ENCODE measurements at places on chromosomes 6 and 20.

DNA sequence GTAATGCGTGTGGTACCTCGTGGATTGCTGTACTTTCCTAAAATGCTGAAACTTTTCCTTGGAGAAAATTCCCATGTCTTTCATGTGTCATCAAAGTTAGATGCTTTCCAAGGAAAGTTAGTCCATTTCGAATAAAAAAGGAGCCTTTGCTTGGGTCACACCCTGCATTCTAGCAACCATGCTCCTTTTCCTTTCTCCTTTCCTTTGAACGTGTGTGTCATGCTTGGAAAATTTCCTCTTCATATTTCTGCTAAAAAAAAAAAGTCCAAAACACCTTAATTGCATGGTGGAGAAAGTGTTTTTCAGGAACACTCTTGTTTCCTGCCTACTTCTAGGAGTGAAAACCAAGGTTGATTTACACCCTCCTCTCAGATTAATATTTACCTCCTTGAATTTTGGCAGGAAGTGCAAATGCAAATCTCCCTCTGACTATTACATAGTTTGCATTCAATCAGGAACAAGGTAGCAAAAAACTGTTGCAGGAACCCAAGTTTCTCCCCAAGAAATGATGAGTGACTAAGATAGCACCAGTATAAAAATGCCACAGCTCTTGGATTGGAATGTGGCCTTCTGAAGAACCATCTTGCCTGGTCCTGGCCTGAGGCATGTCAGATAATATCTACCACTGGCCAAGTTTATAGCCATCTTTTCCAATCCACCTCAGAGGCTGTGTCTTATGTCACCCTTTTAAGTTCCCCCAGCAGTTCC, 590.6 kb downstream of the QKI start:
- DNase-seq = no peak

- no peak for DNase-seq
These were observed 16.2 kb downstream of the FOXC1 start for GRCh38 chr6:1625794-1626435.

DNA sequence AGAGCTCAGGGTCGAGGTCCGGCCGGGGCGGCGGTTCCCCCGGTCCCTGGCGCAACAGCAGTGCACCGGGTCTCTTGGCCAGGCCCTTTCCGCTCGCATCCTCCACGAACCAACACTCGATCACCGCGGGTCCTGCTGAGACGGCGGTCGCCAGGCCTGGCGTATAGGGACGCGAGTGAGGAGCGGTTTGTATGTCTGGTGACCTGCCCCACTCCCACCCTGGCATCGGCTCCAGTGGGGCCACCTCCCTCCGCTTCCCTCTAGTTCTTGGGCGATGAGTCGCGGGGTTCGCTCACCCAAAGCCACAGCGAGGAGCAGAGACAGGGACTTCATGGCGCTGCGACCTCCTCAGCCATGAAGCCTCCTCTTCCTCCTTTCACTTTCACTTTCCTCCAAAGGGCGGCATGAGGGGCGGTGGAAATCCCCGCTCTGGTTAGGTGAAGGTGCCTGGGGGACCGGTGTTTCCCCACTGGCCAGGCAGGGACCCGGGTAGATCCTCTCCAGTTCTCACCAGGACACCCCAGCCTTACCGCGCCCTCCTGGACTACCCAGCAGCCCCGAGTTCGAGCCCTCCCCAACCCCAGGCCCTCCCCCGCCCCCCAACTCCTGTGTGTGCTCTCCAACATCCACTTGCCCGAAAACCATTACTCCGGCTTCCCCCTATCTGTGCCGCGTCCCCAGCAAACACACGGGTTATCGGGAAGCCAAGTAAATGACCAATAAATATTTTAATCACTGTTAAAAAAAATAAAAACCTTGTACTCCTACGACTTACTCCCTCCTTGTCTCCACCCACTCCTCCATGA, at the start of gene TAPBP:
Gene TAPBP, minus strand, starts transcription at position 370 of the 806 bp plus-strand sequence. Its CDS starts 37 bp downstream, at position 333.
- DNase-seq = peak; percentile 57

DNA sequence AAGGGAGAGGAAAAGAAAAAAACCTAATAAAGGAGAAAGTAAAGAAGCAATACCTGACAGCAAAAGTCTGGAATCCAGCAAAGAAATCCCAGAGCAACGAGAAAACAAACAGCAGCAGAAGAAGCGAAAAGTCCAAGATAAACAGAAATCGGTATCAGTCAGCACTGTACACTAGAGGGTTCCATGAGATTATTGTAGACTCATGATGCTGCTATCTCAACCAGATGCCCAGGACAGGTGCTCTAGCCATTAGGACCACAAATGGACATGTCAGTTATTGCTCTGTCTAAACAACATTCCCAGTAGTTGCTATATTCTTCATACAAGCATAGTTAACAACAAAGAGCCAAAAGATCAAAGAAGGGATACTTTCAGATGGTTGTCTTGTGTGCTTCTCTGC, 70.8 kb upstream of the RNF146 start:
- DNase-seq = no peak

DNA sequence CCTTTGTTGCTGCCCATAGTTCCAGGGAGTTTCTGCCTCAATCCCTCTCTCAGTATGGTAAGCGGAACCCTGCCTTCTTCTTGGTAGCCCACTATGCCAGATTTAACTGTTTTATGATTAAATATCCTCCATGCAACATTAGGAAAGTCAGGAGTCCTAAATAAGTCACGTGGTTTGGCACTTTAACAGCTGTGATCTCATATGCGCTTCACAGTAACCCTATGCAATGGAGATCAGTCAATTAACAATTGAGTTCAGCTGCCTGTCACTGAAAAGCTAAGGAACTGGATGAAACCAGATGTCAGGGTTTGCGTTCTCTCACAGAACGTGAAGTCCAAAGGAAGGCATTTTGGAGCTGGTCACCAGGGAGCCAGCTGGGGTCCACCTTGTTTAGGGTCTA, 81.6 kb downstream of the PSMB1 start:
- DNase-seq = no peak

DNA sequence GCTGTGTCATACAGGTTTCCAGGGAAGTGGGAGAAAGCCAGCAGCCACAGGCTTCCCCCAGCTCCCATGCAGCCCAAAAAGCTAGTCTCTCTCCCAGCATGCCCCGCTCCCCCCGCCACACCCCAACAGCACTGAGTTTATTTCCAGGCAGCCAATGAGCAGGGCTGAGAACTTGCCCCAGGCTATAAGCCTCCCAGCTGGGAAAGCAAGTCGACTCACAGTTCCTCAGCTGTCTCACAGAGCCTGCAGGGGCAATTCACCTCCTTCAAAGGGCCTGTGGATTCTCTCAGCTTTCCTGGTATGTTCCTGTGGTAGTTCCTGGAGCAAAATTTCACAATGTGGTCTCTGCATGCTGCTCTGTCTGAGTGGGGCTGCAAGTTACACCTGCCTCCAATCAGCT, 34.2 kb downstream of the PAX1 start:
- no peak for DNase-seq

DNA sequence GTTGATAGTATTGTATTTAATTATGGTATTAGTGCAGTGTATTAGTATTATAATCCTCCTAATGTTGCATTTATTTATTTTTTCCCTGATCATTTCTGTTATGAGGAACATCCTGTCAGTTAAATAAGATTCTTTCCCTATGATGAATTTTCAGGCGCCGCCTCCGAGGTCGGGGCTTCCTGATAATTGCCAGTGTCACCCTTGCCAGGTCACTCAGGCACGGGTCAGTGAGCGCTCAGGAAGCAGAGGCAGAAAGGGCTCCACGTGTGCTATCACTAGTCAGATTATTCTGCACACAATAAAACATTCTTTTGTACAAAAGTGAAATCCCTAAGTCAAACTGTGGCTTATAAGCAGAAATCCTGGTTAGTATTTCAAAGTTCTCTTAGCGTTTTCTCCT, 64.8 kb downstream of the TSHZ2 start:
- DNase-seq = no peak

DNA sequence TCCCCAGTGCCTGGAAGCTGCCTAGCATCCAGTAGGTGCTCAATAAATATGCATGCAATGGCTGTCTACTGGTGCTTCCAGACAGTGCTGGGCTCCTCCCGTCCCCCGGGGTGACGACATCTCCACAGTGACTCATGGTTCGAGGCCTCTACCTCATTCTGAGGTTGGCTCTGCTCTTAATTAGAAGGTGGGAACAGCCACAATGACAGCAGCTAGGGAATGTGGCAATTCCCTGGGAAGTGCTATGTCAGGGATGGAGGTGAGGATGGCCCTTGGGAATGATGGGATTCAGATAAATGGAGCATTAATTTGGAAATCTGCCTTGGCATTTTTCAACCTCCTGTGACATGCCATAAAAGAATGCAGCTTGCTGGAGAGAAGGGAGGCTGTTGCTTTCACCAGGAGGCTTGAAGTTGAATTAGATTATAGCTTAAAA, 43.5 kb upstream of the NFATC2 start:
- no peak for DNase-seq

DNA sequence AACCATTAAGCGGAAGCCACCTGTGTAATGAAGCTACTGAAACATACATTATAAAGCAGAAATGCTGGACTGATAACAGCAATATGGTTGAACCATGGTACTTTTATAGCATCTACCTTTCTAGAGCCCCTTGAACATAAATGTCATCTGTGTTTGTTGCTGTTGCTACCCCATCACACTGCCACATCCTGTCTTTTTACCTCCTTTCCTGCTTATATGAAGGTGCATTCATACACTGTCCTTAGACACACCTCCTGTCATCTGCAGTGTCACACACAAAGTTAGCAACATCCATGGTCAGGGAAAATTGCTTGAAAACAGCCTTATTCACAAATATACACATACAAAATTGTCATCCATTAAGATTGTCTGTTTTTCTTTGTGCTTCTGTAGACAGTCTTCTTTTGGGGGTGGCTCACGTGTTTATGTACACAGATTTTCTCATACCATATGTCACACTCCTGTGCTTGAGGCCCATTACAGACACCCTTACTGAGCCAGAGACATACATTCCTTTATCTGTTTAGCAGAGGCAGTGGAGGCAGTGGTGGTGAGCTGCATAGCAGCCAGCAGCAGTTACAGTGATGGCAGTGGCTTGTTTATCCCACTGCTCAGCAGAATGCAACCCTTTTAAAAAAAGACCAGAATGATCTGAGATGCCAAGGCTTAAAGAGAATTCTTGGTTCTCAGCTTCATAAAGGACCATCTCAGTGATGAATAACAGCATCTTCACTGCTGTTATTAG, 25.9 kb downstream of the C6orf62 start:
- DNase-seq = no peak

DNA sequence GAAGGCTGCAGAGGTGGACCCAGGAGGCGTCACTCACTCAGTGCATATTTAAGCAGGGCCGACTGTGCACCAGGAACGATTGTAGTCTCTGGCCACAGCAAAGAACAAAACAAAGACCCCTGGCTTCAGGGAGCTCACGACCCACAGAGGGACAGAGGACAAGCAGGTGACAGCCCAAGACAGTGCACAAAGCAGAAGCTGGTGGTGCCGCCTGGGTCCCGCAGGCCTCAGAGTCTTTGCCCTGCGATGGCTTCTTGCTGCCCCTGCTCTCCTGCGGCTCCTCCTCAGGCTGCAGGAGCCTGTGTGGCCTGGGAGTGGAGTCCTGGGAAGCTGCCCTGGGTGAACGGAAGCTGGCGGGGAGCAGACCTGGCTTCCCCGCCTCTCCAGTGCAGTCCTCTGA, 300.0 kb downstream of the PREX1 start:
- DNase-seq = no peak

GRCh38 chr6:68642977-68643376, 7.9 kb downstream of the ADGRB3 start:
- no peak for DNase-seq

- DNase-seq = peak; percentile 58
These were observed 57.9 kb upstream of the MAP7 start for GRCh38 chr6:136607932-136608772.

DNA sequence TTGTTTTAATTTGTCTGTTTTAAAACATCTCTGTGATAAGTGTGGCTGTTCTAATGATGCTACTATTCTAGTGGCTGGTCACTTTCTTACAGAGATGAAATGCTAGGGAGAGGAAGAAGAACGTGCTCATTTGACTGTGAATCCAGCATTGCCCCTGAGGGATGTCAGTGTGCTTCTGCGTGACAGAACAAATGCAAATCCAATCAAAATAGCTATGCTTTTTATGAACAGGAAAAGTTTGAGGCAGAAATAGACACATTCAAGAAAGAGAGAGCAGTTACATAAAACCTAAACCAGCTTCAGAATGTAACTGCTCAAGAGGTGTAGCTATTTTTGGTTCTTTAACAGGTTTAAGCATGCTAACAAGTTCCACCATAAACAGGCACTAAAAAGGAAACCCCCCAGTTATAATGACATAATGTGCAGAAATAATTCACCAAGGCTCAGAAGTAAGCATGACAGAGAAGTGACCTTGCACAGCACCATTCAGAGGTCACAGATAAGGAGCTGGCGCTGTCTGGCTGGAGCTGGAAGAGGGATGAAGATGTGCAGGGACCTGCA, 385.3 kb downstream of the EPM2A start:
- DNase-seq = no peak

DNA sequence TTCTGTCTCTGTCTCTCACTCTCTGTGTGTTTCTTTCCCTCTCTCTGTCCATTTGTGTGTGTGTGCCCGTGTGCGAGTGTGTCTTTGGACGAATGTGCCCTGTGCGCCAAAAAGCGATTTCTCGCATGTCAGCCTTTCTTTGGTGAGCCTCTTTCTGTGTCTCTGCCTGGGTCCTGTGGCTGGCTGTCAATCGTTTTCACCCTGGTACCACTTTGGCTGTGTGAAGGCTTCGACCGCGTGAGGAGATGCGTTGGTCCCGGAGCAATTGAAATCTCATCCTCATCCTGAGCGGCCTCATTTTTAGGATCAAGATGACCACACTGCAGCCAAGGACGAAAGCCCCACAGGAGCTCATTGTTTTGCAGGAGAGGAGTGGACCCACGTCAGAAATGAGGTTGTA, 288.9 kb upstream of the ZNF337 start:
- no peak for DNase-seq

- no peak for DNase-seq
These were observed 438.9 kb downstream of the GRIK2 start for GRCh38 chr6:101832371-101832770.

GRCh38 chr6:126267626-126268025, 72.3 kb upstream of the CENPW start:
- no peak for DNase-seq

- DNase-seq = no peak
These were observed 8.5 kb upstream of the TUBB2A start for GRCh38 chr6:3165631-3166534.

- no peak for DNase-seq
These were observed 32.5 kb upstream of the PRND start for GRCh38 chr20:4689220-4689619.

DNA sequence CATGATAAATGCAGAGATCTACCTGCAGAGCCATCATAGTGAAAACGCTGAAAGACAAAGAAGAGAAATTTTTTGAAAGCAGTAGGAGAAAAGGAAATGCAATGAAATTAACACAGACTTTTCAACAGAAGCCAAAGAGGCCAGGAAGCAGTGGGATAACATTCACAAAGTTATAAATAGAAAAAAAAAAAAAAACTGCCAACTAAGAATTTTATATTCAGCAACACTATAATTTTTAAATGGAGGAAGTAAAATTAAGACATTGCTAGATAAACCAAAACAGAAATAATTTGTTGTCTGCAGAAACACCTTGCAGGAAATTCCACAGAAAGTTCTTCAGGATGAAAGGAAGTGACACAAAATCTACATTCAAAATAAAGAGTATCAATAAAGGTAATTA, 591.5 kb upstream of the ID4 start:
- no peak for DNase-seq

- DNase-seq = no peak
These were observed 102.4 kb downstream of the MTHFD1L start for GRCh38 chr6:150967910-150968309.

Data from left kidney (tissue), 8 donors.